H9 (cell line): ENCODE measurements at places on chromosomes 6 and 20. TPM values are rescaled to one million over a fixed set of nuclear protein-coding genes. Genes with fewer than 3 reads are reported as not detected.

DNA sequence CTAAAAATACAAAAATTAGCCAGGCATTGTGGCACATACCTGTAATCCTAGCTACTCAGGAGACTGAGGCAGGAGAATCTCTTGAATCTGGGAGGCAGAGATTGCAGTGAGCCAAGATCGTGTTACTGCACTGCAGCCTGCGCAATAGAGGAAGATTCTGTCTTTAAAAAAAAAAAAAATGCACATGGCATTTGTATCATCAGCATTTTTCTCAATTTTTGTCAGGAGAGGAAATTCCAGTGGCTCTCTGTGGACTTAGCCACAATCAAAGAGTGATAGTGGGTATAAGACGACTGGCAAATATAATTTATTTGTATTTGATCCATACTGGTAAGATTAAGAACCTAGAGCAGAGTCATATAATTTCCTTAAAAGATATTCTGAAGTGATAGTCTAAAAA, 28.6 kb downstream of the DEFB114 start:
- no peak for DNase-seq

DNA sequence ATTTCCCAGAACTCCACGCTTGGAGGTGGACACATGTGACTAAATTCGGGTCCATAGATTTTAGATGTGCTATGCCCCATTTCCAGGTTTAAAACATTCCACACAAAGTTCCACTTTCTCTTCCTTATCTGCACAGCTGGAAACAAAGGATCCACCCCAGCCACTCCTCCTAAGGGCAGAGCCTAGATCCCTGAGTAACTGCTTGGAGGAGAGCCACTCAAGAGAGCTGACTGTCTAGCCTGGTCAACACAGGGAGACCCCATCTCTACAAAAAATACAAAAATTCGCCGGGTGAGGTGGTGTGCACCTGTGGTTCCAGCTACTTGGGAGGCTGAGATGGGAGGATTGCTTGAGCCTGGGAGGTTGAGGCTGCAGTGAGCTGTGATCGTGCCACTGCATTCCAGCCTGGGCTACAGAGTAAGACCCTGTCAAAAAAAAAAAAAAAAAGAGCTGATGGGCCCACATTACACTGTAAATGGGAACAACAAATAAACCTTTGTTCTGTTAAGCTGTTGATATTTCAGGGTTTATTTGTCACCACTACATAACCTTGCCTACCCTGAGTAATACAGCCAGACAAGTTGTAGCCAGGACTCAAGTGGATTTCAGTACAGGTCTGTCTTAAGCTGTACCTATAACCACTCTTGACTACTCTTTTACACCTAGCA, 25.8 kb upstream of the SNRPC start:
- DNase-seq = no peak

The RAE1 gene
- 53.1 and 54.8 TPM in 2 replicates for total RNA-seq

GRCh38 chr6:169022079-169022478, 231.6 kb downstream of the THBS2 start:
- no peak for DNase-seq

The SNX3 gene
- 76.7 and 80.7 TPM in 2 replicates for total RNA-seq

DNA sequence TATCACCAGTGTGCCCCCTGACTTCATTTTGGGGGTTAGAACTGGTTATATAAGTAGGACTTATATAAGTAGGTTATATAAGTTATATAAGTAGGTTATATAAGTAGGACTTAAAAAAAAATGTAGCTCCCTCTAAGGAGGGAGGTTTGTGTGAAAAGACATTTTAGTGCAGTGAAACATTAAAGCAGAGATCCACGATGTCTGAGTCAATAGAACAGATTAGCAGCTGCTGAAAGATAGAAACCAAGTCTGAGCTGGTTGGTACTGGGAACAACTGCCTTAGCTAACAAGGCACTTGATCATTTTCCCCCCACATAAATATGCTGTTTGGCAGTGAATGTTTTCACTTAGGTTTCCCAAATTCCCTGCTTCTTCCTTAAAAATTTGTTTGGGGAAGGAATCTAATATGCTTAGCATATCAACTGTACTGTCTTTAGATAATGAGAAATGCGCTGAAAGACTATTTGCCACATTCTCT, 2.1 kb upstream of the RPS12 start:
- no peak for DNase-seq

DNA sequence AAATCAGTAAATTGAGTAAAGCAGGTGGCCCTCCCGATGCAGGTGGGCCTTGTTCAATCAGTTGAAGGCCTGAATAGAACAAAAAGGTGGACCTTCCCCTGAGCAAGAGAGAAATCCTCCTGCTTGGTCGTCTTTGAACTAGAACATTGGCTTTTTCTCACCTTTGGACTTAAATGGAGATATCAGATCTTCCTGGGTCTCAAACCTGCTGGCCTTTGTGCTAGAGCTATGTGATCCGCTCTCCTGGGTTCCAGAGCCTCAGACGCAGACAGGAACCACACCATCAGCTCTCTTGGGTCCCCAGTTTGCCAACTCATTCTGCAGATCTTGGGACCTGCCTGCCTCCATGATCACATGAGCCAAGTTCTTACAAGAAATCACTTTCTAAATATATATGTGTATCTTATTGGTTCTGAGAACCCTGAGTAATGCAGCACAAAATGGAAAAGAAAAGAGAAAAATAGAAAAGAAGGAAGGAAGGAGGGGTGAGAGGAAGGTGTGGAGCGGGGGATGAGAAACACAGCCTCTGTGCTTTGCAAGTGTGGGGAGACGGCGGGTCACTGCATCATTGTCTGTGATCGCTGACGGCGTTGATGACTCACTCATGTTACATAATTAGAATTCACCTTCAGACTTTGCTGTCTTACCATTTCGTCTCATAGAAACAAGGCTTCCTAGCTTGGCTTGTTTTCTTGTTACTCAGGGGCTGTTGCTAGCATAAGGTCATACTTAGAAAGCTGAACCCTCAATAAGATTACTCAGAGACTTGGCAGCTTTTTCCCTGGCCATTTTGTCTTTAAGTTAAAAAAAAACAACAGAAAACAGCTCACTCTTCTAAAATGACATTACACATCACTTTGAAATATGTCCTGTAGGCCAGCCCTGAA, 85.7 kb upstream of the NEDD9 start:
- no peak for DNase-seq

The HLA-DMB gene
- 1.5 and 1.7 TPM in 2 replicates for total RNA-seq

- no peak for DNase-seq
These were observed 20.3 kb downstream of the CYB5R4 start for GRCh38 chr6:83879746-83880145.

DNA sequence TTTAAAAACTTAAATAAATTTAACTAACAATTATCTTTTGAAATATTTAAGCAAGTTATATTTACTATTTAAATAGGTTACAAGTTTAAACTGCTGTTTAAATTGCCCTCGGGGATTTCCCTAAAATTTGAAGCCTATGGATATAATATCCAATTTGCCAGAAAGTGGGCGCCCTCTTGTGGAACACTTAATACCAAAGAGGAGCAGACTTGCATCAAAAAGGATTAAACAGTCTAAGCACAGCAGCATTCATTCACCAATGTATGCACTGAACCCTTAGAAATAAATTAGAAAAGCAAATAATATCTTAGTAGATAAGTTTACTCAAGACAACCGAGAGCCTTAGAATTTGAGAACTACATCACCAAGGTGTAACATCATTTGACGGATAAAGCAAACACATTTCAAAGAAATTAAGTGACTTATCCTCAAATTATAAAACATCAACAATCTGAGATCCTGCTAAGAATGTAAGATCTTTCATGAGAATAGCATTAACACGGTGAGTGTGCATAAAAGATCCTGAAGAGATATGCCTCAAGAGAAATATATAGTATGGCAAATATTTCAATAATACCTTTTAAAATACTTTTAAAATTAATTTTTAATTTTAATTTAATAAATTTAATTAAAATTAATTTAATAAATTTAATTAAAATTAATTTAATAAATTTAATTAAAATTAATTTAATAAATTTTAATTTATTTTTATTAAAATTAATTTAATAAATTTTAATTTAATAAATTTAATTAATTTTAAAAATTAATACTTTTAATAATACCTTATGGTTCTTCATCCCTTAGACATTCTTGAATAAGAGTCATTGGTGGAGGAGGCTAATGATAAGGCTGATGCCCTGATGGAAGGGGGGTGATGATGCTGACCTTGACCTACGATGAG, 11.5 kb upstream of the MEP1A start:
- DNase-seq = no peak
